ENCODE measurements at places on chromosomes 13 and 19.

DNA sequence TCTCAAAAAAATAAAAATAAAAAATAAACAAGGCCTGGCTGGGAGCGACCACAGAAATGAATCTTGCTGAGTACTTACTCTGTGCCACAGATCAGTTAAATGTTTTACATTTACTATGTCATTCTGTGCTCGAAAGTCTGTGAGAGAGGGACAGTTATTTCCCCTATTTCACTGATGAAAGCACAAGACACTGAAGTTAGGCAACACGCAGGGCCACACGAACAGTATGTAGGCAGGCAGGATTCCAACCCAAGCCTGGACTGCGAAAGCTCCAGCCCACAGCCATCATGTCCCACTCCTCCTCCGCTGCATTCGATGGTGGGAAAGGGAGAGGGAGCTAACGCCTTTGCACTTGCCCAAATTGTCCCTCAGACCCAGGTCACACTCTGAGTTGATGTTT, 34.2 kb downstream of the RUBCNL start:
- DNase-seq = no peak

DNA sequence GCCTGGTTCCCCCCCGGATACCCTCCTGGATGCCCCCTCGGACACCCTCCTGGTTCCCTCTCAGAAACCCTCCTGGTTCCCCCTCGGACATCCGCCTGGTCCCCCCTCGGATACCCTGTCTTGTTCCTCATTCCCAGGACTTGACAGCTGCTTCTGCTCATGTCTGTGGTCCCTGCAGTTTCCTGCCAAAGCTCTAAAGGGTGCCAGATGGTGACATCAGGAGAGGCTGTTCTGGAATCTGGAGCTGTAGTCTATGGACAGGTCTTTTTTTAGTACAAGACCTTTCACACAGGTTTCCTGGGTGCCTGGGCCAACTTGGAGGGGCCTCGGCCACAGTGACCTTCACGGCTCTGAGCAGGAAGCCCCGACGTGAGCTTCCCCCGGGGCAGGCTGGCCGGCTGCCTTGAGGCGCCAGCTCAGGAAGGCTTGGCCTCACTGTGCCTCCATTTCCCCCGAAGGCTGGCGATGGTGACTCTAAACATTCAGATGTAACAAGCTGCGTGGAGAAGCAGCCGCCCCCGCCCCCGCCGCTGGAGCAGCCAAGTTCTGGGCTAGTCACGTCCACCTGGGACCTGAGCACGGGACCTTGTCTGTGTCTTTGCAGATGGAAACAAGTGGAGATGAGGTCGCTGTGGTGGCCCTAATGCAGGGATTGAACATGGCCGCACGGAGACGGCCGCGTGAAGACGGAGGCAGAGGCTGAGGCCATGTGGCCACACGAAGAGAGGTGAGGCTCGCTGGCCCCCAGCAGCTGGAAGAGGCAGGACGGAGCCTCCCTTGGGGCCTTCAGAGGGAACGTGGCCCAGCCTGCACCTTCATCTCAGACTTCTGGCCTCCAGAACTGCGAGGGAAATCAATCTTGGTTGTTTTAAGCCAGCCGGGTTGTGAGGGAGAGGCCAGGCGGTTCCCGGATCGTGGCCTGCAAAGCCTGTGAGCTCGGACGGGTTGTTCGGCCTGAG, 12.7 kb downstream of the SGTA start:
- DNase-seq = no peak

DNA sequence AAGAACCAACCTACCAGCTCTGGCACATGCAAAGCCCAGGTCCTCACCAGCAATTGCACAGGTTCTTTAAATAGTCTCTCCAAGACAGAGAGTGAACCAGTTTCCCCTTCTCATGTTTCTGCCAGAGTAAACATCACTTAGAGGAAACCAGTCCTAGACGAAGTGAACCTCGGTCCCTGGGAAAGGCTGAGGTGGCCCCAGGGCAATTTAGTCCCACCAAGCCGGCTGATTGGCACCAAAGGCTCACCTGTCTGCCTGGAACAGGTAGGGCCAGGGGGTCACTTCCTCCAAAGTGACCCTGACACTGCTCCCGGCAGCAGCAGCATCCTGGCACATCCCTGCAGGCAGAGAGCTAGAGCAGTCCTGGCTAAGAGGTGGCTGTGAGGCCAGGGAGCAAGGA, 122.9 kb upstream of the ZNF507 start:
- DNase-seq = no peak

DNA sequence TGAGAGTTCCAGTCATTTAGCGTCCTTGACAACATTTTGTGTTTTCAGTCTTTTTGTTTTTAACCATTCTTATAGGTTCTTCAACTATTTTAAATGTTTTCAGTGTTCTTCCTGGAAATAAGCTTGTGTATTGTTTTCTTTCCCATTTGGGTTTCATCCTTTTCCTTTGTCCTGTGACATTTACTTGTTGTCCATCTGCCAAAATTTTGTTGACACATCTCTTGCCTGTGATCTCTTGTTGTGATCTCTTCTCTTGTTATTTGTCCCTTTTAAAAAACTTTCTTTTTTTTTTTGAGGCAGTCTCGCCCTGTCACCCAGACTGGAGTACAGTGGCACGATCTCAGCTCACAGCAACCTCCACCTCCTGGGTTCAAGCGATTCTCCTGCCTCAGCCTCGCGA, 96.5 kb downstream of the PDS5B start:
- DNase-seq = no peak

DNA sequence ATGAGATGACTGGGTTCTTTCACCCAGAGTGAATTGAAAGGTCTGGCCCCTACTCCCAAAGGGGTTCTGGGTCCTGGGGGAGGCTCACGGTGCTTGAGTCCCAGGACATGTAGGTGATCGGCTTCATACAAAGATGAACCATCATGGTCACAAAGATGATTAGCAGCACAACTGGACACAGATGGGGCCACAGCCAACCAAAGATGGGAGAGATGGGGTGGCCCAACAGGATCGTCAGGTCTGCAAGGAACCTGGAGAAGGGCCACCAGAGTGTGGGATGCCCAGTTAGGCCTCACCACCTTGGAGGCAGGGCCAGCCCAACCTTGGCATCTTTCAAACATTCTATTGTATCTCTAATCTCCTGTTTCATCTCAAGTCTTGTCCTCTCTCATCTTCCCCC, 34.5 kb downstream of the SLC6A16 start:
- DNase-seq = no peak

- DNase-seq = no peak
Measured at GRCh38 chr13:102970542-102970941, 95.7 kb downstream of the SLC10A2 start.

DNA sequence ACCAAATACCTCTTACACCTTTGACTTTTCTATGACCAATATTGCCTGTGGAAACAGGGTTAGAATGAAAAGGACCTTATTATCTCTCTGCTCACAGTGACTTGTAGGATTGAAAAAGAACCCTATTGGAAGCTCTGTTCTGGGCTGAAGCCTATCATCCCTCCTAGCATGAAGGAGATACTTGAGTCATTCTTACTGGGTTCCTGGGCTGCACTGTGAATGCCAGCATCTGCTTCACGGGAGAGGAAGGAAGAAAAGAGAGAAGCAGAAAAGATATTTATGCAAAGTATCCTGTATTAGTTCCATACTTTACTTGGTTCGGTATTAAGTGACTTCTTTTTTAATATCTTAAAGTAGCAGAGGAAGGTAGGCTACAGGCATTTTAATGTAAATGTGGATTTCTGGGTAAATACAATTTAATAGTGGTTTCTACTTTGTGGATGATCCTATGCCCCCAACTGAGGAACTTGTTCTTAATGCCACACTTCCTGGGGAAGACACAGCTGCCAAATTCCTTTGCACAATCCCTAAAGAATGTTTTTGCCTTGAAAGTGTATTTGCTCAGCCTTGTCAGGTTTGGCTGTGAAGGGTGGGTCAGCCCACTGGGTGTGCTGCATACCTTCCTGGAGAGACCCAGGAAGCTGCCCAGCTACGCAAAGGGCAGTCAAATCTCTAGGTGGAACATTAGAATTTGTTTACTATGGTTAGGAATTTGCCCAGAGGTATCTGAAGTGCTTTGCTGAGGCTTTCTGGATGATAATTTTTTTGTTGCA, 13.7 kb upstream of the SCEL start:
- no peak for DNase-seq

DNA sequence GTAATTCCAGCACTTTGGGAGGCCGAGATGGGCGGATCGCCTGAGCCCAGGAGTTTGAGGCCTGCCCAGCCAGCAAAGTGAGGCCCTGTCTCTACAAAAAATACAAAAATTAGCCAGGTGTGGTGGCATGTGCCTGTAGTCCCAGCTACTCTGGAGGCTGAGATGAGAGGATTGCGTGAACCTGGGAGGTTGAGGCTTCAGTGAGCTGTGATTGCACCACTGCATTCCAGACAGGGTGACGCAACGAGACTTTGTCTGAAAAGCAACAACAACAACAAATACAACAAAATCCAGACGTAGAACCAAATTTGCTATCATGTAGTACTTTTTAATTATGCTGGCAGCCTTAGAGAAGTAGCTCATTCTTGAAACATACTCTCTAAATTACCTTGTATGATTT, 277.1 kb downstream of the KLF5 start:
- no peak for DNase-seq

- DNase-seq = no peak
Measured at GRCh38 chr19:19475849-19476828, 39.2 kb downstream of the TSSK6 start.

DNA sequence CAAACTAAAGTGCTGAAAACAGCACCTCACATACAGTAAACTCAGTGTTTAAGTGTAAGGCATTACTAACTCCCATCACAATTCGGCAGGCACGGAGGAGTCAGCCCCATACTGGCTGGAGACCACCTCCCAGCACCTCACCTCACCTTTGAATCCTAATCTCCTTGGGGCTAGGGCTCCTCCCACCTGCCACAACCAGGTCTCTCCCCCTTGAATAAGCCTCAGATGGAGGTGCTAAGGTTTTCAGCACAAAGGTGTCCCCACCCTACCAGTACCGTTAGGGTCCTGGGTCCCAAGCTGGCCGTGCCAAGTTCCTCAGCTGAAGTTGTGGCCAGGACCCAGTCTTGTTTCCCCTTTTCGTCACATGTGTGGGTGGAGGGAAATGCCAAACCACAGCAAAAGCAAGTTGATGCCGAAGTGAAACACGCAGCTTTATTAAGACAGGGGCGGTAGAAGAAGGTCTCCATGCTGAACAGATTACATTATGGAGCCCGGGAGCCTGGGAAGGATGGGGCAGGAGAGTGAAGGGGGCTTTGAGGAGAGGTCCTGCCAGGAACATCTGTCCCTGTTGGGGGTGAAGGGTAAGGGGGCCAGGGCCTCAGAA, at the start of gene IGFLR1:
IGFLR1 (minus strand) TSS at position 332 of the 604 bp plus-strand sequence. CDS start 1,272 bp downstream, outside the sequence.
- no peak for DNase-seq

DNA sequence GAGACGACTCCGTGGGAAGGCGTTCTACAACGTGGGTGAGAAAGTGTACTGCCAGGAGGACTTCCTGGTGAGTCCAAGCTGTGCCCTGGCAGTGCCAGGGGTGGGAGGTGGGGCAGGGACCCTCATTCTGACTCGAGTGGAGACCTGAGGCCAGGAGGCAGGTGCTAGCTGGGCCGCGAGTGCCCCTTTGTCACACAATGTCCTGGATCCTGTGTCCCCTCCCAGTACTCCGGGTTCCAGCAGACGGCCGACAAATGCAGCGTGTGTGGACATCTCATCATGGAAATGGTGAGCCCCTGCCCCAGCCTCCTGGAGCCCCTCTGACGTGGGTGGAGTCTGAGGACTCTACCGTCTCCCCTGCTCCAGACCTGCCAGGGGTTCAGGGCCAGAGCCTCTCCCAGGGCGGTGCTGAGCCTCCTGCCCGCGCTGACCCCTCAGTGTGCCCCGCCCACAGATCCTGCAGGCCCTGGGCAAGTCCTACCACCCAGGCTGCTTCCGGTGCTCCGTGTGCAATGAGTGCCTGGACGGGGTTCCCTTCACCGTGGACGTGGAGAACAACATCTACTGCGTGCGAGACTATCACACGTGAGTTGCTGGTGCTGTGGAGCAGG, 11.6 kb downstream of the WTIP start:
- no peak for DNase-seq

GRCh38 chr19:38283271-38283670, 18.9 kb downstream of the SPINT2 start:
- DNase-seq = no peak

DNA sequence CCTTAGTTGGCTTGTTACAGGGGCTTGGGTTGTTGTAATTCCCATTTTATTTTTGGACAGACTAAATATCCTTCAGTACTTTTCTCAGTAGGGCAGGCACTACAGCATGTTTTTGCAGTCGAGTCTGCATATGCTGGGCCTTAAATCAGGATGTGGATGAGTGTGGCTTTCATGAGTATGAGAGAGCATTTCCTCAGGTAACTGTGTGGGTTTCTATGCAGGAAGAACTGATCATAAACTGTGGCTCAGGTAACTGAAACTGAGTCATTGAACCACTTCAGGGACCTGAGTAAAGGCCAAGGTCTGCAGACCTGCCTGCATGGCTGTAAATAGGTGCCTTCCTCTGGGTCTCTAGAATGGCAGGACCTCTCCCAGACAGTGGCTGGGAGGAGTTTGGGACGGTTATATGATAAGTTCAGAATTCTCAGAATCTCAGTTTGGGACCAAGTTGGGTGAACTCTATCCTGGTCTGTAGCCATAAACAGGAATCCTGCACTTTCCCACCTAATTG, 112.1 kb downstream of the ZNF737 start:
- DNase-seq = no peak

GRCh38 chr19:12757544-12758274, 6.1 kb downstream of the BEST2 start:
- no peak for DNase-seq

DNA sequence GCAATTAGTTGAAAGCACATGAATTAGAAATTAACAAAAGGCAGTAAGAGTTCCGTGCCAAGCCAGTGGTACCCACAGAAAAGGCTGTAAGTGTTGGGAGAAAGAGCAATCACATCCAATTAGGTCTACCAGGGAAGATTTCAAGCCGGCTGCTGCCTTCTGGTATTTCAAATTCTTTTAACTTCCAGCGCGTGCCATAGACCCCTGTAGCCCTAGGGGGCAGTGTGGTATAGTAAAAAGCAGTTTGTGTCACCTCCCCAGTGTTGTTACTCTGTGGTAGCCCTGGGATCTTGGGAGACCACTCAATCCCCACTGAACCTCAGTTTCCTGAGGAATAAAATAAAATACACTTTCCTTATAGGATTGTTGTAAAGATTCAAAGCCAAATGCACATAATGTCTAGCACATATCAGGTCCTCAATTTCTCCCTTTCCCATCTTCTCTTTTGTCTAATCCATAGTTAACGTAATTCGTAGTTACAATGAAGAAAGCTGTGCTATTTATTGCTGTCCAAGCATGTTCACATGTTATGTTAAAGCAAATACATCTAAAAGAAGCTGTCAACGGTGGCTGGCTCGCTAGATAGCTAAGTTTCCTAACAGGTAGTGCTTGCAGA, 230.2 kb downstream of the TDRD3 start:
- DNase-seq = no peak

GRCh38 chr13:65679240-65679639, 1550.9 kb downstream of the PCDH9 start:
- DNase-seq = peak; percentile 69

GRCh38 chr19:51439021-51439465, 19.2 kb downstream of the SIGLEC8 start:
- no peak for DNase-seq

GRCh38 chr13:43054803-43055802, 31.7 kb downstream of the DNAJC15 start:
- peak; percentile 85 for DNase-seq

DNA sequence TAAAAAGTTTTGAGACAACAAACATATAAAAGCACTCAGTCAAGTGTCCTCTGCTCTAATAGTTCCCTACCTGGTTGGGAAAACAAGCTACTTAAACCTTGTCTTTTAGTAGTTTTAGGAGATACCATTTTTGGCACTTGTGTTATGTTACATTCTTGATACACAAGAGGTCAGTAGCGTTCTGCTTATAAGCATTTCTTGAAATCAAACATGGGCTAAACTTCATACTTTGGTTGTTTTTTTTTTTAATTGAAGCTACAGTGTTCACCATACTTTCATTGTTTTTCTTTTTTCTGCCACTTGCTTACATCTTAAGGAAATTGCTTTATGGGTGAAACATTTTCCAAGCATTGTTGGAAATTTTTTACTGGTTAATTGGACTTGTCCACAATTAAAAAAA, 12.9 kb downstream of the NHLRC3 start:
- DNase-seq = peak; percentile 6

Measured in skeletal muscle cell (primary cell).